ENCODE measurements at places on chromosomes 3 and 15. TPM values are rescaled to one million over a fixed set of nuclear protein-coding genes. Genes with fewer than 3 reads are reported as not detected.

- no peak for DNase-seq
- no peak overlapping the region for H3K4me3 ChIP-seq
- H3K36me3 ChIP-seq, result no peaks in the 10 kb centered on the region
Observed at GRCh38 chr15:85897895-85898717, 103.4 kb upstream of the KLHL25 start.

DNA sequence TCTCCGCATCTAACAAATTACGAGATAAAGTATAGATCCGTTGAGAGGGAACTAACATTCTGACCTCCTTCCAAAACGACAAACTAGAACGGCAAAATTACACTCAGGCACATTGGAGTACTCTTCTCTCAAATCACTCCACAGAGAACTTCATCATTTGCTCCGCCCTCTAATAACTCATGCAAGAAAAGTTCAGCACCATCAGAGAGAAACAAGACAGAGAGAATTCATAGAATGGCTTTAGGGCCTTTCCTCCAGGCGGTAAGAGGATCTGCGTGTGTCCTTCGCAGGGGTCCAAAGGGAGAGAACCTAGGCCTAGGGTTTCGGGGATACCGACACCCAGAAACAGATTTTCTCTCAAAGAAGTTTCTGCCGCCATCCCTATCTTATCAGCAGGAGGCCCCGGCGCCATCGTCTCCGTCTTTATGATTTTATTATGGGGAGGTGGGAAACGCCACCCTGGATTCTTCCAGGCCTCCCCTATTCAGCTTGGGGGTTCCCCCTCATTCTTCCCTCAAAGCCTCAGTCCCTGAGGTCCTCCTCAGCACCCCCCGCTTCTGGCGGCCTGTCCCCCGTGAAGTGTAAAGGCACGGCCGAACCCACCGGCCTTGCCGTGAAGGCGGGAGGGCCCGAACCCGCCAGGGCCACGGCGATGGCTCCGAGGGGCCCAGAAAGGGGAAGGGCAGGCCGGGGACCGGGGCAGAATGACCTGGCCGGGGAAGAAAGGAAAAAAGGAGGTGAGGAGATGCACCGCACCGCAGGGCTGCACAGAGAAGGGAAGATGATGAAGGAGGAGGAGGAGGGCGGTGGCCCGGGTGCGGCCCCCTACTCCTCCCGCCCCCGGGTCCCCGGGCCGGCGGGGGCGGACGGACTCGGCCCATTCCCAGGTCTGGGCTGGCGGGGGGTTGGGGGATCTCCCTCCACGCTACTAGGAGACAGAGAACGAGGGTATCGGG is 768 bp downstream of the UBXN7 start:
- no peaks in the 10 kb centered on the region for H3K27me3 ChIP-seq
- DNase-seq, result peak; percentile 9
- H3K27ac ChIP-seq, result peak overlapping the region; percentile 58

GRCh38 chr15:73225358-73226015 is 143.3 kb downstream of the HCN4 start:
- H3K36me3 ChIP-seq, result no peaks in the 10 kb centered on the region
- H3K27ac ChIP-seq, result no peak overlapping the region
- DNase-seq, result peak; percentile 53
- H3K4me1 ChIP-seq, result peaks cover 5% of the 10 kb centered on the region
- no peak overlapping the region for H3K4me3 ChIP-seq

- no peaks in the 10 kb centered on the region for H3K27me3 ChIP-seq
- H3K4me1 ChIP-seq, result no peaks in the 10 kb centered on the region
- H3K36me3 ChIP-seq, result no peaks in the 10 kb centered on the region
- DNase-seq, result no peak
- no peak overlapping the region for H3K4me3 ChIP-seq
- H3K27ac ChIP-seq, result no peak overlapping the region
Observed at GRCh38 chr3:76132154-76132470, 346.8 kb upstream of the ZNF717 start.

DNA sequence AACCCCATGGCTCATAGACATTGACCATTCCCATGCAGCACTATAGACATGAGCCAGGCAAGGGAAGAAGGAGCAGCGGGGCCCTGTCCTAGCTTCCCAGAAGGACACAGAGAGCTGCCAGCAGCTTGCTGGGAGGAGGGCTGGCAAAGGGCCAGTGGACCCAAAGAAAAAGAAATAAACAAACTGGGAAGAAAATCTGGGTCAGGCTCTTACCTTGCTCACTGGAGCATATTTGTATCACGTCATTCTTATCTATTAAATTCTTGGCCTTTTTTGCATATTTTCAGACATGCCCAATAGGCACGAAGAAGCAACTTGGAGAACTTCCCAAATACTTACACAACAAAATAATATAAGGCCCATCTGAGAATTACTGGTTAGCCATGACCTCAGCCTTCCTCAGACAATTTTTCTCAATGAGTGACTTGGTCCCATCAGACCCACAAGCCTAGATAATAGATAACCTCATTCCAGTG is 28.4 kb downstream of the RASGRP1 start:
- H3K27ac ChIP-seq, result peak overlapping the region; percentile 49
- peak overlapping the region; percentile 24 for H3K4me3 ChIP-seq
- H3K36me3 ChIP-seq, result peaks cover 38% of the 10 kb centered on the region
- no peak for DNase-seq

DNA sequence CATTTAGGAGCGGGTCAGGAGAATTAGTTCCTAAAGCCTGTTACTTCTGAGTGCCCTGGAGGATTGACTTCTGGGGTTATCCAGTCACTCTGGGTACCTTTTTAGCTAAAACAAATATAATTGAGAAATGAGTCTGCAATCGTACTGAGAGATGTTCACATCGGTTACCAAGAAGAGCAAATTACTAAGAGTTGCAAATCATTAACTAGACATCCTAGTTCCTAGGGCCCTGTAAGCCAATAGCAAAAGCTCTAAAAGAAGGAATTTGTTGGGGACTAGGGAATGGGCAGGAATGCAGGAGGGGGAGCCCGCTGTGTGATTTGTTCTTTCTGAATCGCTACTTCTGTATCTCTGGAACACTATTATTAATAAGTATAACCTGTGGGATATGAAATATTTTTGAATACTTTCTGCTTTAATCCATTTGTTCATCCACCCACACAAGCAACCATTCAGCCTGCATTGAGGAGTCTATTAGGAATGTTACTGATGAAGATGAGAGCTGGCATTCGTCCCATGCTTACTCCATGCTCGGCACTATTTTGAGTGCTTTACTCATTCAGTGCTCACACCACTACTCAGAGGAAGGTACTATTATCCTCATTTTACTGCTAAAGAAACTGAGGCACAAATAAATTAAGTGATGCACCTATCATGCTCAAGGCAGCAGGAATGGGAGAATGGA is 31.5 kb upstream of the KY start:
- no peak overlapping the region for H3K4me3 ChIP-seq
- H3K27me3 ChIP-seq, result peaks cover 20% of the 10 kb centered on the region
- DNase-seq, result no peak
- no peaks in the 10 kb centered on the region for H3K4me1 ChIP-seq
- no peak overlapping the region for H3K27ac ChIP-seq

DNA sequence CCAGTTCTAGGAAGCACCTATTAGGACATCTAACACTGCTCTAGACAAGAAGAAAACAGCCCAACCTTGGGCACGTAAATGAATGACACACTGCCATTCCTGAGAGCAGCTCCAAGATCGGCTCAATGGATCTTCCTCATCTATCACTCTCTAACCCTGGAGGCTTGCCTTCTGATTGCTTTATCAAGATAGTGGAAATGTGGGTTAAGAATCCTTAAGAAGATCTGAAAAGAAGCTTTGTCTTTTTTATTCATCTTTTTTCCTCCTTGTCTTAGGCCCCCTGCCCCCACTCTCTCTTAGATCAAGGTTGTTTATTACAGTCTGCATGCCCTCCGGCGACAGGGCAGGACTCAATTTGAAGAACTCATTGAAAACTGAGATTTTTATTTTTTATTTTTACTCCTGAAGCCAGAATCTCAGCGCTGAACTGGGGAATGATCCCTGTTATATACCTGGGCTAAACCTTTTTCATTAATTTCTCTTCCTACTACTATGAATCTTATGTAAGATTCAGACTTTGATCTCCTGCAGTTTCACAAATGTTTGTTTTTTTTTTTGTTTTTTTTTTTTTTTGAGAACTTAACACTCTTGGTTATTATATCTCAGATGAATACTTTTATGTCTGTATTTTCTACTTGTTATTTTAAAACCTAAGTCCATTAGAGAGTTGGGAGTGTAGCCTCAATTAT is 219.5 kb downstream of the SV2B start:
- no peaks in the 10 kb centered on the region for H3K27me3 ChIP-seq
- peak overlapping the region; percentile 56 for H3K27ac ChIP-seq
- H3K4me3 ChIP-seq, result peak overlapping the region; percentile 31
- H3K4me1 ChIP-seq, result peaks cover 20% of the 10 kb centered on the region
- no peak for DNase-seq

The METTL6 gene
- 29.6 TPM for total RNA-seq

- H3K4me1 ChIP-seq, result peaks cover 77% of the 10 kb centered on the region
- no peak overlapping the region for H3K4me3 ChIP-seq
- H3K27ac ChIP-seq, result peak overlapping the region; percentile 92
- no peak for DNase-seq
- H3K36me3 ChIP-seq, result peaks cover 5% of the 10 kb centered on the region
- no peaks in the 10 kb centered on the region for H3K27me3 ChIP-seq
Observed at GRCh38 chr3:152444029-152444641, 175.4 kb downstream of the MBNL1 start.

The USP50 gene
- not detected for total RNA-seq

DNA sequence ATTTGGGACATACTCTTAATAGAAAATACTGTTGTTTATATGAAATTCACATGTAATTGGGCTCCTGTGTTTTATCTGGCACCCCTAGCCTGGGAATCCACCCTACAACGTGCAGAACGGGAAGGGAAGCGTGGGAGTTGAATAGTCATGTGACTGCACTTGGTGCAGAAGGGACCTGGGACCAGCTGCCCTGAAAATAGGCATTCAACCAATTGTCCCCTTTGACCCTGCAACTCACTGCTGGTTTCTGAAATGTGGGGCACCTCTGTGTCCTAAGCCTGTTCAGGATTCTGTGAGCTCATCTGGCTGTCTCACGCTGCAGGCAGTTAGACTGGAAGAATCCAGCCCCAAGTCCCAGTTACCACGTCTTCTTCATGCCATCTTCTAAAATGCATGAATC is 79.7 kb downstream of the CACNA2D3 start:
- H3K4me3 ChIP-seq, result no peak overlapping the region
- no peak overlapping the region for H3K27ac ChIP-seq
- H3K4me1 ChIP-seq, result no peaks in the 10 kb centered on the region
- H3K36me3 ChIP-seq, result no peaks in the 10 kb centered on the region
- no peaks in the 10 kb centered on the region for H3K27me3 ChIP-seq

DNA sequence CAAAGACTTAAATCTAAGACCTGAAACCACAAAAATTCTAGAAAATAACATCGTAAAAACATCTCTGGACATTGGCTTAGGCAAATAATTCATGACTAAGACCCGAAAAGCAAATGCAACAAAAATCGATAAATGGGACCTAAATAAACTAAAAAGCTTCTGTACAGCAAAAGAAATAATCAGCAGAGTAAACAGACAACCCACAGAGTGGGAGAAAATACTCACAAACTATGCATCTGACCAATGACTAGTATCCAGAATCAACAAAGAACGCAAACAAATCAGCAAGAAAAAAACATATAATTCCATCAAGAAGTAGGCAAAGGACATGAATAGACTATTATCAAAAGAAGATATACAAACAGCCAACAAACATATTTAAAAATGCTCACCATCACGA is 749.4 kb downstream of the PLOD2 start:
- H3K27me3 ChIP-seq, result no peaks in the 10 kb centered on the region
- no peaks in the 10 kb centered on the region for H3K4me1 ChIP-seq
- DNase-seq, result no peak
- H3K4me3 ChIP-seq, result no peak overlapping the region
- no peaks in the 10 kb centered on the region for H3K36me3 ChIP-seq

The SAMMSON gene
- not detected for total RNA-seq

DNA sequence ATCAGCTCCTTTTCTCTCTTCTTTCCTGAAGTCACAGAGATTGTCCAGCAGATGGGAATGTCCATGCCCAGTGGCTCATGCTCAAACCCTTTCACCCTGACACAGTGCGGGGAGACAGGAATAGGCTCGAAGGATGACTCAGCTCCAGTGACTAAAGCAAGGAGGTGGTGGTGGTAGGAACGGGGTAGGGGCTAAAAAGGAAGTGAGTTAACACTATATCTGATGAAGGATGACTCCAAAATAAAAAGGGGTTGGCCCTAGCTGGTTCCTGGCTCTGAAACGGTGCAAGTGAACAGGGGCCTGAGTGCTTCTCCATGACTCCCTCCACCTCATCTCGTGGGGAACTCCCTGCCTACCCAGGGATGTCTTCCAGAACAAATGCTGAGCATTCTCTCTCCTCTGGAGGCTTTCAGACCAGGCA is 167.4 kb upstream of the LPP start:
- peaks cover 63% of the 10 kb centered on the region for H3K4me1 ChIP-seq
- no peaks in the 10 kb centered on the region for H3K36me3 ChIP-seq
- peak overlapping the region; percentile 64 for H3K4me3 ChIP-seq

- peaks cover 16% of the 10 kb centered on the region for H3K27me3 ChIP-seq
- peaks cover 9% of the 10 kb centered on the region for H3K36me3 ChIP-seq
- H3K4me3 ChIP-seq, result no peak overlapping the region
Observed at GRCh38 chr3:72192572-72192971, 407.6 kb upstream of the PROK2 start.

- DNase-seq, result no peak
- no peaks in the 10 kb centered on the region for H3K27me3 ChIP-seq
- peaks cover 38% of the 10 kb centered on the region for H3K4me1 ChIP-seq
Observed at GRCh38 chr15:65130941-65131340, 2.7 kb downstream of the PDCD7 start.

DNA sequence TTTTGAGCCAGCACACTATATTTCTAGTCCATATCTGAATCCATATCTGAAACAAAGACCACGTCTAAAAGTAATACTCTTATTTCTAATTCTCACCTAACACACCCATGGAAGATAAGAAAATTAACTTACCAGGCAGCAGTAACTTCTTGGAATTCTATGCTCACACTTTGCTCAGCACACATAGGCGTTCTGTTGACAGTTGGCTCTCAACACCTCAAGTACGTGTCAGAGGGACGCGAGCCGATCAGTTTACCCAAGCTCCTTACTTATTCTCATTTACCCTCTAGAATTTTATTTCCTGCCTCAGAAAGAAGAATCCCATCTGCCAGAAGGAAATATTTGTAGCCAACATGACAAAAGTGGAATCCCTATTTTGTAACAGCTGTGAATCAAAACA is 911.9 kb downstream of the FHIT start:
- H3K4me1 ChIP-seq, result no peaks in the 10 kb centered on the region
- H3K27me3 ChIP-seq, result no peaks in the 10 kb centered on the region
- DNase-seq, result no peak
- no peak overlapping the region for H3K27ac ChIP-seq
- no peaks in the 10 kb centered on the region for H3K36me3 ChIP-seq
- H3K4me3 ChIP-seq, result no peak overlapping the region

DNA sequence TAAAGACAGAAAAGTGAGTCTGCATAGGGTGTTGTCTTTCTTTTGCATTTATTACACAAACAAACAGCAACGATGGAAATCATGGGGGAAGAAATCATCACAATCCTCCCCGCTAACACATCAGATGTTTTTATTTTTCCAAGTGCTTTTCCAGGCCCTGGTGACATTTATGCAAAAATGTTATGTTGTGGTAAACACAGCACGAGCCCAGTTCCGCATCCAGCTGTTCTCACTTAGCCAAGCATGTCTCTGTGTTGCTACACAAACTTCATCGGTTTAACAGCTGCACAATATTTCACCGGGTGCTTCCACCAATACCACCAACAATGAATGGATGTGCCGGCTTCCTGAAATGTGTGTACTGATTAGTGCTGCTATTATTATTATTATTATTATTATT is 53.7 kb upstream of the ABHD17C start:
- H3K27ac ChIP-seq, result no peak overlapping the region
- no peak for DNase-seq
- no peaks in the 10 kb centered on the region for H3K36me3 ChIP-seq
- no peak overlapping the region for H3K4me3 ChIP-seq
- H3K27me3 ChIP-seq, result peaks cover 4% of the 10 kb centered on the region
